NCI-H524 (cell line): ENCODE measurements at places on chromosomes 2 and 18.

- peak; percentile 5 for DNase-seq
These were observed 15.8 kb downstream of the C18orf63 start for GRCh38 chr18:74331404-74331803.

DNA sequence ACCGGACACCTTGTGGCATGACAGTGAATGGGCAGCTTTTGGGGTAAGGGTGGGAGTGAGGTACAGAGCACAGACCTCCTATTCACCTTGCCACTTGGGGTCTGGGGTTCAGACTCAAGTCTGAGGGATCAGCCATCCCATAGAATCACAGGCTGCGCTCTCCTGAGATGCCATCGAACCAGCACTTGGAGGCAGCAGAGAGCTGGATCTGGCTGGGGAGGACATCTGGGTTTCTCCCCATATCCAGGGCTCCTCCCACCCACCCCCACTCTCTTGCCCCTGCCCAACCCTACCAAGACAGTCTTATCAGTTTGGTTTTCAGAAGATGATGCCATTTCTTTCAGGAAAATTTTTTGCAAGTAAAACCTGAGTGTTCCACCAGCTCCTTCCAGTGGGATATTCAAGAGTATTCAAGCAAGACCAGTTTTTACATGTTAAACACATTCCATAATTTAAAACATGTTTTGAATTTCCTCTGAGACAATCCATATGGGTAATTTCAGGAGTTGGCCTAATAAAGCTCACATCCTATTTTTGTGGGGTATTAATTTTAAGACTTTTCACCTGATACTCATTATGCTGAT lies 29.2 kb upstream of the TEX44 start:
- DNase-seq: peak; percentile 52

GRCh38 chr2:147519178-147519577 lies 325.7 kb upstream of the ACVR2A start:
- no peak for DNase-seq

GRCh38 chr2:231163011-231163410 lies 35.4 kb upstream of the ARMC9 start:
- DNase-seq: no peak
